ENCODE measurements at places on chromosomes 5 and 9.
A peak's percentile ranks its signal among the peaks of the same experiment; 100 is the strongest.

- DNase-seq = no peak
Observed at GRCh38 chr9:89592963-89593726, 11.7 kb upstream of the GADD45G start.

DNA sequence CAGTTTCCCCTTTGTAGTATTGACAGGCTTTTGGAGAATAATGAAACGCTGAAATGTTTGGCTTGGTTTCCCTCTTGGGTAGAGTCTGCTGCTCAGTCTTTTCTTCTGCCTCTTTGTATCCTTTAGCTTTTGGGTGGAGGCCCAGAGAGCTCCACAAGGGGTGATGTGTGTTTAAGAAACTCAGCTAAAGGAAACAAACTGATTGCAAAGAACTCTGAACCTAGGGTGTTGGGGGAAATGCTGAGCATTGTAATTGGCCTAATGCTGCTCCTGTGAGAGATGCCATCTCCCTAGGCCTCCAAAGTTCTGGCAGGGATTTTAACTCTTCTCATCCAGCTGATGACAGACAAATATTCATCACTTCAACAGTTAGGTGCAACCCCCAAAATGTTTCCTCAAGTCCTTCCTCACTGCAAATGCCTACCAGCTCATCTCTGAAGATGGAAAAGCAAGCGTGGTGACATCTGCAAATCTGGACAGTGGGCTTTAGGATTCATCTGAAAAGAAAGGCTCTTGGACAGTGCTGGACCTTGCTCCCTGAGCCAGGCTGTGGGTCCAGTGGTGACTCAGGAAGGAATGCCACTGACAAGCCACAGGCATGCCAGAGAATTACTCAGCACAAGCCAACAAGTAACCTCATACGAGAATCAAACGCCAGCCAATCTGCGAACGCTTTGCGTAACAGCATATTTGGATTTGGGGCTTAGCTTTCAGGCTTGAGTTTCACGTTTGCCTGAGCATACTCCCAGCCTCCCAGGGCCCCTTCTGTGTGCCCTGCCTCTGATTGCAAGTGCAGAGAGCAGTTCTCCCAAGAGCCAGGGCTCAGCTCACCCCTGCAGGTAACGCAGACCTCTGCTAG lies 30.5 kb upstream of the ZSWIM6 start:
- DNase-seq = peak; percentile 98

- DNase-seq = no peak
Observed at GRCh38 chr9:72274441-72274840, 90.6 kb downstream of the ZFAND5 start.

GRCh38 chr5:55993731-55994494 lies 850 bp downstream of the IL6ST start:
- DNase-seq = no peak

DNA sequence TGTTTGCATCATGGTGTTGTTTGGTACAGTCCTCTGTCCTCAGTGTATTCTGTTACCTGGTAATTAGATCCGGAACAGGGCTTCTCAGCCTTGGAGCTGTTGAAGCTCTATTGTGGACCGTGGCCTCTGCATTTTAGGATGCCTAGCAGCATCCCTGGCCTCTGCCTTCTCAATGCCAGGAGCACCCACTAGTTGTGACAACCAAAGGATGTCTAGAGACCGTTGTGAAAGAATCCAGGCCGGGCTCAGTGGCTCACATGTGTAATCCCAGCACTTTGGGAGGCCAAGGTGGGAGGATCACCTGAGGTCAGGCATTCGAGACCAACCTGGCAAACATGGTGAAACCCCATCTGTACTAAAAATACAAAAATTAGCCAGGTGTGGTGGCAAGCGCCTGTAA lies 159.6 kb downstream of the CACNA1B start:
- no peak for DNase-seq

GRCh38 chr9:105114964-105115728 lies 129.3 kb upstream of the SLC44A1 start:
- DNase-seq = no peak
